Glutamatergic neuron (in vitro differentiated cells): ENCODE measurements at places on chromosomes 16 and 17. TPM values are rescaled to one million over a fixed set of nuclear protein-coding genes. Genes with fewer than 3 reads are reported as not detected.

The CCDC78 gene
- total RNA-seq, result 18.9 TPM

DNA sequence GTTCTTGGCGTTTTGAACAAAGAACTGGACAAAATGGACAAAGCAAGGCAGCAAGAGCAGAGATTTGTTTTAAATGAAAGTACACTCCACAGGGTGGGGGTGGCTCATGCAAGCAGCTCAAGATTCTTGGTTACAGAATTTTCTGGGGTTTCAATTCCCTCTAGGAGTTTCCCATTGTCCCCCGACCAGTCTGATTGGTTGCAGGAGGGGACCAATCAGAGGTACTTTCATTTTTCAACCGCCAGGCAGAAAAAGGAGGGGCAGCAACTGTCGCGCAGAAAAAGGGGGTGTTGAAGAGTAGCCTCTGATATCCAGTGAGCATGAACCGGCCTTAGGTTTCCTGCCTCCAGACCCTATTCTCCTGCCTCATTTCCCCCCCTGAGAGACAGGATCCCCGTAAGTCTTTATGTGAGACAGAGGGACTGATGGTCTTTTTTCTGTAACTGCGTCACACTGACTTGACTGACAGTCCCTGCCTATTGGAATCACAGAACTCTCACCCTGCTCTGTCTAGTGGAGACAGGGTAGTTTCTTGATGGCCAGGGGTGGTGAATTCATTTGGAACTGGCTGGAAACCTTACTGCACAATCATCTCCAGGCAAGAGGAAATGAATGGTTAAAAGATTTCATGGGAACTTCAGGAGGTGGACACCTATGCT lies 59.4 kb upstream of the ALOX12 start:
- no peak for DNase-seq
- peaks cover 4% of the 10 kb centered on the region for H3K4me1 ChIP-seq
- H3K27ac ChIP-seq, result no peak overlapping the region
- no peak overlapping the region for H3K4me3 ChIP-seq
- H3K27me3 ChIP-seq, result peaks cover 2% of the 10 kb centered on the region
- no peaks in the 10 kb centered on the region for H3K36me3 ChIP-seq

DNA sequence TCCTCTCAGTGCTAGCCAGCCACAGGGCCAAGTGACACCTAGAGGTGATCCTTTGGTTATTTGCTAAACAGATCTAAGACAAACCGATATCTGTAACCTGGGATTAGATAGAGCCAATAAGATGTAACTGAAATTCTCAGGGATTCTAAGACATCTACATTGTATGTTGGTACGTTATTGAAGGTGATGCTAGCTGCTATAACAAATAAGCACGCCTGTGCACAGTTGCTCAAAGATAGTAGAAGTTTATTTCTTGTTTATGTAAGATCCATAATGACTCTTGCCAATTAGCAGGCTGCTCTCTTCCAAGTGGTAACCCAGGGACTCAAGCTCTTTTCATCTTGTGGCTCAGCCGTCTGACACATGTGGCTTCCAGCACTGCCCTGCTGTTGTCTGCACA lies 370.3 kb downstream of the WWOX start:
- H3K27me3 ChIP-seq, result no peaks in the 10 kb centered on the region
- H3K36me3 ChIP-seq, result no peaks in the 10 kb centered on the region
- H3K4me3 ChIP-seq, result no peak overlapping the region
- no peak overlapping the region for H3K27ac ChIP-seq

The CSF3 gene
- not detected for total RNA-seq

DNA sequence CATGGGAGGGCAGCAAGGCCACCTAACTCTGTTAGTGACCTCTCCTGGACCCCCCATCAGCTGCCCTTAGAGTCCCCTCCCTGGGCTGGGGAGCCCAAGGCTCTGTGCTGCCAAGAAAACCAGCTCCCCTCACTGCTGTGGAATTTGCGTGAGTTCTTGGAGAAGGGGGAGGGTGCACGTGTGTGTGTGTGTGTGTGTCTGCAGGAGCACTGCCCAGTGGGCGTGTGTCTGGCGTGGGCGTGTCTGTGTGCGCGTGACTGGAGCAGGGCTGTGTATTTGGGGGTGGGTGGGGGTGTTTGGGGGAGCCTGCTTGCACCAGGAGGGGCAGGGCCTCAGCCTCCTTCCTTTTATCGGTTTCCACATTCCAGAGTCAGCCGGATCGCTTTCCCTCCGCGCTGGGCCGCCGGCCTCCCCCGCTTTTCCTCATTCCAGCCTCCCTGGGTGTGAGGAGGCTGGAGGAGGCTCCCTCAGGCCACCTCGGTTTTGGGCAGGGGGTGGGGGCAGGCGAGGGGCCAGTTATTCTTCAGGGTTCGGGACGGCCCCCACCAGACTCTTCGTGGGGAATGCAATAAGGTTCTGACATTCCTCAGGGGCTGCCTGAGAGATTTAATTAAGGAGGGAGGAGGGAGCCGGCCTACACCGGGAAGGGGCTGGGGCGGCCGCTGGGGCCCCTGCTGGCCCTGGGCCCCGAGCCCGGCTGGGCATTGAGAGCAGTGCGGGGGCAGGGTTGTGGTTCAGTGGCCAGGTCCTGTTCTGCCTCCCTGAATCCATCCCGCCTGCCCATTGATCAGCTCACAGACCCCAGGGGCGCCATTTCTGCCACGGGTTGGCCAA lies 2.5 kb downstream of the VASN start:
- H3K36me3 ChIP-seq, result no peaks in the 10 kb centered on the region
- H3K27ac ChIP-seq, result no peak overlapping the region
- peaks cover 10% of the 10 kb centered on the region for H3K4me1 ChIP-seq
- DNase-seq, result no peak
- peaks cover 10% of the 10 kb centered on the region for H3K27me3 ChIP-seq
- H3K4me3 ChIP-seq, result peak overlapping the region; percentile 46

- no peak for DNase-seq
- H3K27me3 ChIP-seq, result peaks cover 3% of the 10 kb centered on the region
- H3K4me1 ChIP-seq, result peaks cover 5% of the 10 kb centered on the region
- H3K36me3 ChIP-seq, result no peaks in the 10 kb centered on the region
- H3K27ac ChIP-seq, result no peak overlapping the region
- H3K4me3 ChIP-seq, result peak overlapping the region; percentile 61
Measured at GRCh38 chr16:50841081-50841886, 99.4 kb downstream of the CYLD start.

- H3K27me3 ChIP-seq, result no peaks in the 10 kb centered on the region
- H3K27ac ChIP-seq, result no peak overlapping the region
- H3K4me3 ChIP-seq, result no peak overlapping the region
- no peak for DNase-seq
Measured at GRCh38 chr17:16232391-16232790, 15.4 kb downstream of the PIGL start.

The NEK8 gene
- 5.9 TPM for total RNA-seq

DNA sequence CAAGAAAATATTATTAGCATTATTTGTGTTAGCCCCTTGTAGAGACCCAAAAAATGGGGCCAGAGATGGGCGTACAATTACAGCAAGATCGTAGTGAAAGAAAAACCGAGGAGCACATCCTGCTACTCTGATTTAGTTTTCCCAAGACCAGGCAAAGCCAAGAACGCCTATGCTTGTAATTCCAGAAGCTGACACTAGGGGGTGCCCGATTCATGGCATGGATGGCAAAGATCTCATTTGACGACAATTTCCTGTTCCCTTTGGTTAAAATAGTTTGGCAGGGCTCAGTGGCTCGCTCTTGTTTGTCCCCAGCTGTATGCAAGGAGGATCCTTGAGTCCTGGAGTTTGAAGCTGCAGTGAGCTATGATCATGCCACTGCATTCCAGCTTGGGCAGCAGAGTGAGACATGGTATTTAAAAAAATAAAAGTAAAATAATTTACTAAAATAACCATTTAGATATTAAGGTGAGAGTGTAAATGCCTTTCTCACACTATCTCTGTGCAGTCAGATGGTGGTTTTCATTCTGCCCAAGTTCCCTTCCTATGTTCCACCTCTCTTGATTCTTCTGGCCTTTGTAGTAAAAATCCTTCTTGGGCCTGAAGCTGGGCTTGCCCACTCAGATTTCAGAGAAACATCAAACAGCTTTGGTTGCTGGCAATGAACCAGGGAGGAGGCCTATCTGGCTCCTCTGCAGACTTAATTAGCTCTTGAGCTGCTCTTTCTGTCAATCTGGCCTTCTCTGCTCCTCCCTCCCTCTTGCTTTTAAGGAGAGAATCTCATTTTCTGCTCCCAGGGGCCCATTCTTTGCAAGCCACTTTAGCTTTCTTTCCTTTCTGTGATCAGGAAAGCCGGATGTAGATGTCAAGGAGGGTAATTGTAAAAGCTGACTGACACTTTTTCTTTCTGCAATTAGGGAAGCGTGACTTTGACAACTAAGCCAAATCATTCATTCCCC lies 31.2 kb downstream of the TMEM238L start:
- peak overlapping the region; percentile 93 for H3K27ac ChIP-seq
- peaks cover 13% of the 10 kb centered on the region for H3K4me1 ChIP-seq
- no peaks in the 10 kb centered on the region for H3K27me3 ChIP-seq
- peak; percentile 73 for DNase-seq
- peak overlapping the region; percentile 67 for H3K4me3 ChIP-seq
- H3K36me3 ChIP-seq, result peaks cover 10% of the 10 kb centered on the region

- H3K4me3 ChIP-seq, result peak overlapping the region; percentile 25
- no peaks in the 10 kb centered on the region for H3K36me3 ChIP-seq
- peaks cover 39% of the 10 kb centered on the region for H3K4me1 ChIP-seq
- H3K27me3 ChIP-seq, result peaks cover 17% of the 10 kb centered on the region
Measured at GRCh38 chr17:81040791-81041337, 5.9 kb downstream of the BAIAP2 start.

The HBQ1 gene
- 1.5 TPM for total RNA-seq

DNA sequence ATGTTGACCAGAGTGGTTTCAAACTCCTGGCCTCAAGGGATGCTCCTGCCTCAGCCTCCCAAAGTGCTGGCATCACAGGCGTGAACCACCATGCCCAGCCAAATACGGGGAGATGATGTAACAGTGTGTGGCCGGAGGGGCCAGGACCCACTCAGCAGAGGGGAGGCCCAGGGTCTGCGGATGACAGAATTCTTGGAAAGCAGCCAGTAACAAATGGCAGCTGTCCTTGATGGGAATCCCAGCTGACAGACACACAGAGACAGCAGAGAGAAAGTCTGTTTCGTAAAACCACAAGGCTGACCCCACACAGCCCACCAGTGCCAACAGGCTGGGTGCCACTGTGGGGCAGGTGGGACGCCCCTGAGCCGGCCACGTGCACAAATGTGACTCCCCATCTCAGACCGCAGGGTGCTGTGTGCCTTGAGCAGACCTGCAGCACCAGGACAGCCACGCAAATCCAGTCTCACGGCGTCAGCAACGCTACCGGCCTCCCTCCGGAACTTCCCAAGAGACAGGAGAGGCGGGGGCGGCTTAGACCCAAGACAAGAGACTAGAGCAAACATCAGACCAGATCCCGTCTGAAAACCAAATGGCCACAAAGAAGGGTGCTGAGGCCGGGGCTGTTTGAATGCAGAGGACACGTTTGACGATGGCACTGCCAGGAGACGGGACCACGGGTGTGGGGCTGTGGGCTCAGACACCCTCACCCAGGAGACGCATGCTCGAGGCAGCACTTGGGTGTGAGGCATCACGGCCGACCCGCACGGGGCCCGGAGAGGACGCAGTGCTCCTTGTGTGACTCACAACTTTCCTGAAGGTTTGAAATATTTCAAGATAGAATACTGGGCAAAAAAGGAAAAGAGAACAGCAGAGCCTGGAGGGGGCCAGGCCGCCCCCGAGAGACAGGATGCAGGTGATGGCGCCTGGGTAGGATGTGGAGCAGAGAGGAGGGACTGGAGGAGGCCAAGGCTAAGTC lies 24.6 kb downstream of the CTU2 start:
- peak overlapping the region; percentile 96 for H3K27ac ChIP-seq
- H3K36me3 ChIP-seq, result no peaks in the 10 kb centered on the region
- H3K4me3 ChIP-seq, result peak overlapping the region; percentile 76
- peaks cover 20% of the 10 kb centered on the region for H3K27me3 ChIP-seq

- no peaks in the 10 kb centered on the region for H3K27me3 ChIP-seq
- no peak for DNase-seq
- H3K4me1 ChIP-seq, result no peaks in the 10 kb centered on the region
- no peak overlapping the region for H3K4me3 ChIP-seq
- no peaks in the 10 kb centered on the region for H3K36me3 ChIP-seq
Measured at GRCh38 chr16:23611936-23612335, 15.8 kb upstream of the NDUFAB1 start.

DNA sequence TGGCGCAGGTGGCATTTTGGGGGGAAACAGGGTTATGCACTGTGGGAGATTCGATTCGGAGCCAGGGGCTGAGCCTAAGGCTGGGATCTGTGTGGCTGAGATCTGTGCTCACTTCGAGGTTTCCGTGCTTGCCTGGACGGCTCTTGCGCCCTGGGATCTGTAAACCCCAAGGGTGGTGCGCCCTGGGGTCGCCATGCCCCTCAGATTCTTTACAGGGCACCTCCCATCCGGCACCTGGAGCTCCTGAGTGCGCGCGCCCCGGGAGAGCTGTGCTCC lies 377 bp downstream of the SLC13A5 start:
- H3K27ac ChIP-seq, result no peak overlapping the region
- peak overlapping the region; percentile 88 for H3K4me3 ChIP-seq
- H3K36me3 ChIP-seq, result peaks cover 5% of the 10 kb centered on the region
- H3K4me1 ChIP-seq, result no peaks in the 10 kb centered on the region
- no peak for DNase-seq

The FAM222B gene
- 44.0 TPM for total RNA-seq

GRCh38 chr17:46753776-46754175 lies 64.7 kb downstream of the WNT3 start:
- no peaks in the 10 kb centered on the region for H3K4me1 ChIP-seq
- no peak overlapping the region for H3K27ac ChIP-seq
- H3K4me3 ChIP-seq, result no peak overlapping the region
- no peaks in the 10 kb centered on the region for H3K36me3 ChIP-seq

The CD300LF gene
- not detected for total RNA-seq
